ENCODE measurements at places on chromosomes 13 and 19.

DNA sequence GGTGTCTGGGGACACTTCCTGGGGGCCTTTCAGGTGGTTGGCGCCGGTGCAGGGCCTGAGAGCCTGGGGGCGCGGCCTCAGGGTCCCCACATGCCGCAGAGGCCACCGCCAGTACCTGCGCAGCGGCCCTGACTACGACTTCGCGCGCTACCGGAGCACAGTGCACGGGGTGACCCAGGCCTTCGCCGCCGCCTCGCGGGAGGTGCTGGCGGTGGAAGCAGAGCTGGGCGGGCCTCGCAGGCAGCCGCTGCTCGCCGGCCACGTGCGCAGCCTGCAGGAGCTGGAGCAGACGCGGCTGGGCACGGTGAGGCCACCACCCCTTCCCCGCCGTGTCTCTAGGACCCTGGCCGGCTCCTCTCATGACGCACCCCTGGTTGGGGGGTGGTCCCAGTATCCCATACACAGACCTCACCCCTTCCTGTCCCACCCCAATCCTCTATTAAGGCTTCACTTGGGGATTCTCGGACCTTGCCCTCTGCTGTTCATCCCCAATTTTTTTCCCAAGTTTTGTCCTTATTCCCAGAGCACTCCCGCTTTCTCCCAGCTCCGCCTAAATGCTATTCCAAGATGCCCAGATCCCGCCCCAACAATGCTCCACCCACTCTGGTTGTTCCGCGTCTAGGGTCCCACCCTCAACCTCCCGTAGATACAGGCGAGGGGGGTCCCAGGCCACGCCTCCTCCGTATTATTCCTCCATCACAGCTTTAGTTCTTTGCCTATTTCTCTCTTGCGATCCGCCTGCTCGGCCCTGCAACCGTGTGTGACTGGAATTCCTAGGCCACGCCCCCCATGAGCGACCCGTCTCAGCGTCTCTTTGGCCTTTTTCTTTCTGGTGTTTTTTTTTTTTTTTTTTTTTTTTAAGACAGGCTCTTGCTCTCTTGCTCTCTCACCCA, 1.0 kb downstream of the REX1BD start:
- DNase-seq: peak; percentile 46

DNA sequence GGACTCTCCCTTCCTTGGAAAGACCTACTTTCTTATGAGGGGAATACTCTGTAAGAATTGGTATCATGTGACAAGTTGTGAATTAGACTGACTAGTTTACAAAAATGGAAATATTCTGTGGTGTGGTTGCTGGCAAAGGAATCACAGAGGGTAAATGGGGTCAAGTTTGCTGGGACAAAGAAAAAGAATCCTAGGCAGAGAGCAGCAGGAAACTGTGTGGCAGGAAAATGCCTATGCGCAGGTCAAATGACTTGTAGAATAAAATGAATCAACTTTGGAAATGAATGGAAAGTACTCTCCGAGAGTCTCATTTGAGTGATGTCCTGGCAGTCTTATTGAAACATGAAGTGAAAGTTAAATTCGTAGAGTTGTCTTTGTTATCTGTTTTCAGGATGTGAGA, 1250.7 kb downstream of the UQCRFS1 start:
- no peak for DNase-seq

DNA sequence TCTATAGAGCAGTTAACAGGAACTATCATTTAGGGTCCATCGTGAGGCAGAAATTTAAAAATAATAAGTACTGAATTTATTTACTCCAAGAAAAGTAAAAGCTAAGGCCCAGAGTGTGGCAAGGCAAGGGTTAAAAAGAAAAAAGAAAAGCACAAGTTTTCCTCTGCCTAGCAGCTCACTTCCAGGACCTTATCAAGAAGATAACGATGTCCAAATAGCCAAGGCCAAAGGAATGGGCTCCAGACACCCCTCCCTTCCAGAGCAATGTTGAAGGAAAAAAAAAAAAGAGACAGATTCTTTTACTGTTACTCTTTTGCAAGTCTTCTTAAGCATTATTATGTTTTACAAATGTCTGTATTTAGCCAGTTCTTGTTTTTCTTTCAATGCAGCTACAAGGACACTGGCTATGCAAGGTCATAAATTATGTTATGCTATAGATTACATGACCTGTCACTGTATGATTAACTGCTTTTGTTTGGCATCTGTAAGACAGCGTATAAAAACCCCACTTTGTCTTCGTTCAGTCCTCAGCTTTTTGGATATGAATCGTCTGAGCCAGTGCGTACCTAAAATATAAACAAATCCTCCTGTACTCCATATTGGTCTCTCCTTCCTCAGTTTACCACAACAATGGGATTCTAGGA, 2.9 kb upstream of the ZNF700 start:
- DNase-seq: no peak

GRCh38 chr13:72983085-72983768, 75.6 kb upstream of the KLF5 start:
- no peak for DNase-seq

DNA sequence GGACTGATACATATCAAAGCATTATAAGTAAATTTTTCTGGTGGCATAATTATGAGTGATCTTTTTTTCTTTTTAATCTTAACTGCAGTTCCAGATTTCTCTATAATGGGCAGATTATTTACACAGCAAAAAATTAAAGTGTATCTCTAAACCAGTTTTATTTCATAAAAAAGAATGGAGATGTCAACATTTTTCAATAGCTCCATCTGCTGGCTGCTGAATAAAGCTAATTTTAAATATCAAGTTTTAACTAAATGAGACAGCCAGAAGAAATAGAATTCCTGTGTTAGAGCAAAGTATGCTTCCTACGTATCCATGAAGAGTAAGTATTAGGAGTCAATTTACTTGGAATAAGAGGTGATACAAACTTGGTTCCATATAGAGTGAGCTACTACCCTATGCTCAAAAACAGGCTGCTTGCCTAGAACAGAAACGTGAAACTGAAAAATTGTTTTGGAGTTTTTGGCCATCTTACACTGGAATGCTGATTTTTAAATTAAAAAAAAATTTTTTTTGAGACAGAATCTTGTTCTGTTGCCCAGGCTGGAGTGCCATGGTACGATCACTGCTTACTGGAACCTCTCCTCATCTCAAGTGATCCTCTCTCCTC, 5.0 kb upstream of the PDS5B start:
- DNase-seq: no peak

GRCh38 chr13:43298816-43299215, 275.4 kb downstream of the DNAJC15 start:
- DNase-seq: no peak

DNA sequence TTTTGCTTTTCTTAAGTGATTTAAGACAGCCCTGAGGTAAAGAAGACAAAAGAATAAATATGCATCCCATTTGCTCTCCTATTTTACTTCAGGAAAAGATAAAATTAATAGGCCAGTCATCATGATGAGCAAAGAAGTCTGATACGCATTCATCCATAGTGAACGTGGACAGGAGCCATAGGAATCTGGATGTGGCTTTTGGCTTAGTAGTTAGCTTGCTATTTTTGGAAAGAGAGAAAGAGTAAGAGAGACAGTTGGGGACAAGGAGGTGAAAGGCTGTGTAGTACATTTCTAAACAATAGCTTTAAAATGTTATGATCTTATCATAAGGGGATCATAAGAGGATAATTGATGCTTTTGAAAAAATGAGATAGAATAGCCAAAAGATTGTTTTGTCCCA, 545.2 kb downstream of the IRS2 start:
- no peak for DNase-seq

GRCh38 chr13:72341904-72342303, 385.5 kb downstream of the MZT1 start:
- no peak for DNase-seq

DNA sequence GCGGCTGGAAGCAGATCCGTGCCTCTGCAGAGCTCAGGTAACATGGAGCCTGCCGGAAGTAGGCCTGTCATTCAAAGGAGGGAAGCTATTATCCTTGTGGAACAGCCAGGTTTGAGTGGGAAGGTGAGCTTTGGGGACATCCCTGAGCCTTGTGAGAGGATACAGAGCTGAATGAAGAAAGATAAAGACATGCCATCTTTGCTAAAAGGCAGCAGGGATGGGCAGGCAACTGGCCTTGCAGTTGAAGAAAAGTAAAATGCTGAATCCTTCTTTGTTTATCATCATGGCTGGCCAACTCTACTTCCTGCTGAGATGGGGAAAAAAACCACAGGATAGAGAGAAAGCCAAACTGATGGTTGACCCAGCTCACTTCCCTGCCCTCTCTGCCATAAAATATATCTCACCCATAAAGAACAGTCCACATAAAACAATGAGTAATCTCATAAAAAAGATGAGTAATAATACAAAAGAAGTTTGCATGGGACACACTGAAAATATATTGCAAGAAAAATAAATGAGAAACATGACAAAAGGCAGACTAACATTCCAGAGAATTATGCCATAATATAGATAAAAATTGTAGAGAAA, 226.3 kb downstream of the DLEU7 start:
- DNase-seq: no peak

All from stimulated activated CD4-positive, alpha-beta T cell treated with anti-CD3 and anti-CD28 coated beads, Interleukin-15, amount 100 ng/mL, for 1 hour (primary cell).